Lung (tissue), 17 donors: ENCODE measurements at places on chromosomes 12 and 14. TPM values are rescaled to one million over a fixed set of nuclear protein-coding genes. Genes with fewer than 3 reads are reported as not detected.

KRT77 gene
- total RNA-seq, result not detected

PLEKHG3 gene
- total RNA-seq, result 30.3 TPM

ADAM21 gene
- 0.17 TPM for total RNA-seq

FAM222A gene
- 0.28 TPM for total RNA-seq

LRP1-AS gene
- total RNA-seq, result not detected

COX8C gene
- not detected for total RNA-seq

KRT72 gene
- not detected for total RNA-seq

GDF3 gene
- total RNA-seq, result not detected

TAS2R20 gene
- total RNA-seq, result 21.2 TPM

OR10AD1 gene
- total RNA-seq, result not detected
